ENCODE measurements at places on chromosomes 5 and 9. TPM values are rescaled to one million over a fixed set of nuclear protein-coding genes. Genes with fewer than 3 reads are reported as not detected.

GRCh38 chr5:150598821-150599273 is 41.6 kb upstream of the SYNPO start:
- no peak for DNase-seq

Gene MLANA
- not detected for total RNA-seq

Gene ARHGEF37
- 3.8 TPM for total RNA-seq

Gene BRD9
- total RNA-seq: 20.4 TPM

Gene FCHO2
- 6.9 TPM for total RNA-seq

Measured in Caki2 (cell line).